ENCODE measurements at places on chromosomes 16 and 17.
A peak's percentile ranks its signal among the peaks of the same experiment; 100 is the strongest.

- no peak for DNase-seq
These were observed 3.3 kb downstream of the MARCHF10 start for GRCh38 chr17:62804822-62805221.

DNA sequence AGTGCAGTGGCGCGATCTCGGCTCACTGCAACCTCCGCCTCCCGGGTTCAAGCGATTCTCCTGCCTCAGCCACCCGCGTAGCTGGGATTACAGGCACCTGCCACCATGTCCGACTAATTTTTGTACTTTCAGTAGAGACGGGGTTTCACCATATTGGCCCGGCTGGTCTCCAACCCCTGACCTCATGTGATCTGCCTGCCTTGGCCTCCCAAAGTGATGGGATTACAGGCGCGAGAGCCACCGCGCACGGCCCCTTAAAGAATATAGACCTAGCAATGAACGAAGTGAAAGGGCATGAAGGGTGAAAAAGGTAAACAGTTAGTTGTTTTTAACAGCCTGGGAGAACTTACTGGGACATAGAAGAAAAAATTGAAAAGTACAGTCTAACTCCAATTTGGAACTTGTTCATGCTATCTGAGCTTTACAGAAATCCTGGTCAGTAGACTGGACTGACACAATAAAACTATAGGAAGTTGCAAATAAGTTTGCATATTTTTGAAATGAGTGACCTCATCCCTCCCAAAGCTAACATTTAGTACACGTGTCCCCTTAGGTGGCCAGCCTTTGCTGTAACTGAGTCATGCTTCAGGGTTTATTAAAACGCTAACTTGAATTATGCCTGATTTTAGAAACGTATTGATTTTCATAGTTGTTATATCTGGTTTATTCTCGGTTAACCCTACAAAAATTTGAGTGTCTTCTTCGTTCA lies 1.8 kb downstream of the COG1 start:
- no peak for DNase-seq

DNA sequence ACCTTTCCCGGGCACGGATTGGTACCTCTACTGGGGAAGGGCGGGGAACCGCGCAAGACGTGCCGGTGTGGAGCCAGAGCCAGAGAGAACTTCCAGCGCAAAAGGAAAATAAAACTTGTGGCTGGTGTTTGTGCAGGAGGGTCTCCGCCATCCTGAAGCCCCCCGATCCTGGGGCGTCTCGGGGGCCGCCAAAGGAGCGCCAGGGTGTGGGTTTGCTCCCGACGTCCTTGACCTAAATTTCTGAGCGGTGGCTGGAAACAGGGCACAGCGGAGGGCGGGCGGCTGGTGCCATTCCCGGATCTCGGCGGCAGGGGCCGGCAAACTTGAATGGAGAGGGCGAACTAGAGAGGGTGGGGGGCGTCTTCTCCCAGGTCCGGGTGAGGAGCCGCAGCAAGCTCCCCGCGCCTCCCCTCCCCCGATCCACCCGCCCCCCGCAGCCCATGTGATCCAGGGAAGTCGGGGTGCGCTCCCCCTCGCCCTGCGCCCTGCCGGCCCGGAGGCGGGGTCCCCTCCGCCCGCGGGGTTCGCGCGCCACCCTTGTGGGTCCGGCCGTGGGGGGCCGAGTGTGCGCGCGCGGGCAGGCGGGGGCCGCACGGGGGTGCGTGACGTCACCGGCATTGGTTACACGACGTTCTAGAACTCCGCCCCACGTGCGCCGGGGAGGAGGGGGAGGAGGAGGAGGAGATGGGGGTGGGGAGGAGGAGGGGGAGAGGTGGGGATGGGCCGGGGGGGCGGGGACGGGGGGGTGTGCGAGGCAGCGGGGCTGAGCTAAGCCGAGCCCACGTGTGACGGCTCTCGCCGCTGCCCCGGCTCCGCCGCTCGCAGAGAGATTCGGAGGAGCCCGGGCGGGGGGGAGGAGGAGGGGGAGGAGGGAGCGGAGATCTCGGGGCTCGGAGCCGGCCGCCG lies at the start of gene MSI2:
TSS of gene MSI2 (plus strand) at position 748 of the 906 bp plus-strand sequence. CDS start 220 bp downstream, outside the sequence.
- peak; percentile 92 for DNase-seq

- DNase-seq = no peak
These were observed 27.9 kb downstream of the SDK2 start for GRCh38 chr17:73616120-73616872.

DNA sequence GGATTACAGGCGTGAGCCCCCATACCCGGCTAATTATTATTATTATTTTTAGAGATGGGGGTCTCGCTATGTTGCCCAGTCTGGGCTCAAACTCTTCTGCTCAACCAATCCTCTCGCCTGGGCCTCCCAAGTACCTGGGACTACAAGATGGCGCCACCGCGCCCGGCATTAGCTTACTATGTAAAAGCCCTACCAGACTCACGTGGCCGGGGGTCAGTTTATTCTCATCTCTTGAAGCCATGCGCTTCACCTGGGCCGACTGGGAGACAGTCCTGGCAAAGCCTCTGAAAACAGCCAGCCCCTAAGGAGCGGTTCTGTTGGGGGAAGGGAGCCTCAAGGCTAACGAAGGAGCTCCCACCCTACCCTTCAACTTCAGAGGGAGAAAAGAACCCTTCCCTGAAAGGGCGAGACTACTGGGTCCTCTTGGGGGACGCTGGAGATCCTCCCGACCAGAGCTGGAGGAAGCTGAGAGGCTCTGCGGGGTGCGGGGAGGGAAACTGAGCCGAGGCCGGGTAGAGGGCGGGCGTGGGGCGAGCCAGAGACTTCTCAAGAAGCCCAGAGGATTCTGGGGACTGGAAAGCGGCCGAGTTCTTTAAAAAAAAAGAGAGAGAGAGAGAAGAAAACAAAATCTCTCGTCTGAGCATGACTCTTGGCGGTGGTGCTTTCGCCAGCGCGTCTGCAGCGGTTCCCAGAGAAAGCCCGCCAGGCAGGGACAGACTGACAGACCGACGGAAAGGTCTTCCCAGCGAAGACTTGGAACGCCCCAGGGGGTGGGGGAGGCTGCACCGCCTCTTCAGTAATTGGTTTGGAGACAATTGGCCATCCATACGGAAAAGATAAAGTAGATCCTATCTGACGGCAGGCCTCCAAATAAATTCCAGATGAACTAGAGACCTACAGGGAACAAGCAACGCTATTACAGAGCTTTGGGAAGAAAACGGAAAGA lies 5.6 kb upstream of the TUBG2 start:
- no peak for DNase-seq

DNA sequence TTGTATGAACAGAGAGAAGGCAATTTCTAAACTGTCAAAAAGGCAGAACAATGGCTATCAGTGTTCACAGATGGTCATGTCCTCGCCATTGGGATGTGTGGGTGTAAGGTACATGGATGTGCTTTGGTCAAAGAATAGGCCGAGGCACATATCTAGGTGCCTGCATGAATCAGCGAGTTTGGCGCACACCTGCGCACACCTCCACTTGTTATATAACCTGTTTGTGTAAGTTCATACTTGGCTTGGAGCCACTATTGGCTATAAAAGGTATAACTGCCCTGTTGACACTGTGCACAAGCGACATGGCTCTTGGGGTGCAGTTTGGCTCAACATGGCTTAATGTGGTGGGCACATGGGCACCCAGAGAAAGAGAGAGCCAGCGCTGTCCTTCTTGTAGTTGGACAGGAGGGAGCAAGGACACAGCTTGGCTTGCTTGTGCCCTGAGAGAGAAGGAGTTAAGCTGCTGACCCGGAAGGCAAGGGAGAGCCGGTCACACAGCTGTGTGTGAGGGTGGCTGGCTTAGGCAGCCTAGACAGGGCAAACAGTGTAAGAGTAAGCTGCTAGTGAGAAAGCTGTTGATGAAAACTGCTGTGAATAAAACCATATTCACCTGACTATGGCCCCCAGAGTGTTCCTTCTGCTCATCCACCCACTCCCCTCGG lies 499.1 kb downstream of the KCNJ2 start:
- DNase-seq = no peak

- DNase-seq = no peak
These were observed 6.1 kb upstream of the STAC2 start for GRCh38 chr17:39231591-39232551.

DNA sequence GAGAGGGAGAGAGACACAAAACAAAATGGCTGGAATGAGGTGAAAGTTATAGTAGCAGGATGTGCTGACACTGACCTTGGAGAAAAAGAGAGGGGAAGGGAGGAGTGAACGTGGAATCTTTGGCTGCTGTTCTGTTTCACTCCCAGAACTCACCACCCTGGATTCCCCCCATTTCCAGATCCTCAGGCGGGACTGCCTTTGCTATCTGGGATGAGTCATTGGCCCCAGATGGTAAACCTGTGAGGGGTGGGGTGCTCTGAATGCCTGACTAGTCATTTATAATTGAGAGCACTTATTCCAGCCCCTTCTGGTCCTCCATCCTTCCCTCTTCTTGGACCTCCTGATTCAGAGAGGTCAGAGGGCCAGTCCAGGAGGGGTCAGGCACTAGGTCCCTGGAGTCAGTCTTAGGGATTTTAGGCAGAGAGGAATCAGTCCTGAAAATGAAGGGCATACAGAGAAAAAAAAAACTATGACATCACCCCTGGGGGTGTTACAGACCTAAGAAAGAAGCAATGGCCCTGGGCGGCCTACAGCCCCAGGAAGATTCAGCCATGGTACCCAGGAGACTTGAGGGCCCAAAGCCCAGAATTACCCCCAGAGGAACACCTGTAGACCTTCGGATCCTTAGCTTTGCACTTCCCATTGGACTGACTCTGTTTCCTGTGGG lies 2.2 kb upstream of the ZG16 start:
- no peak for DNase-seq

GRCh38 chr17:78357672-78358537 lies 2.0 kb downstream of the SOCS3 start:
- no peak for DNase-seq

DNA sequence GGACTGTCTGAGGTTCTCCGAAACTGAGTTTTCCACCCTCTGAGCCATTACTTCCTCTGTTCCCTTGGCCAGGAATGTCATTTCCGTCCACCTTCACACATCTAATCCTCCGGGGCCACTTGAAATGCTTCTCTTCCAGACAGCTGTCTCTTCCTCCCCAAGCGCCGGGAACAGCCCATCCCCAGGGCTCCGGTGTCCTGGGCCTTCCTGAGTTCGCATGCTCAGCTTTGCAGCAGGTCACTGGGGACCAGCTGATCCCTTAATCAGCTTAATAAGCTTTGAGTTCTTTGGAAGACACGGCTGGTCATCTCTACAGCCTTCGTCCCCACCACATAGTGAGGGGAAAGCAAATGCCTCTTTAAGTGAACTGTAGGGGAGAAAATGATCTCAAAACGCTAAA lies 123.4 kb downstream of the DYNLRB2 start:
- DNase-seq = no peak

DNA sequence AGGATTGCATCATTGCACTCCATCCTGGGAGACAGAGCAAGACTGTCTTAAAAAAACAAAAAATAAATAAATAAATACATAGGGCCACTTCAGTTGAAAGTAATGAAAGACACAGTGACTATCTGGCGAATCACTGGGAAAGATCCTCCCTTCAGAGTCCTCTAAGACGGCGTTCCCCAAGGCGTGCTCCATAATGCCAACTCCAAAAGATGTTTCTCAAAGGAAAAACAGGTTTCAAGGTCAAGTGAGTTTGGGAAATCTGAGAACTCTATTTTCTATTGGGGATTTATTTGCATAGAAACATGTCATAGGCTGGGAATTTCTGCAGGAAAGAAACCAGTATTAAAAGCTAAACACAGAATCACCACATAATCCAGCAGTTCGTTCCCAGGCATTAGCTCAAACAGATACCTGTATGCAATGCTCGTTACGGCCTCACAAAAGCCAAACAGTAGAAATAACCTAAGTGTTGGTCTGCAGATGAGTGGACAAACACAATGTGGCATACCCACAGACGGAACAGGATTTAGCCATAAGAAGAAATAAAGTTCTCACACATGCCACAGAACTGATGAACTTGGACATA lies 7.9 kb downstream of the KLHDC4 start:
- DNase-seq = no peak

DNA sequence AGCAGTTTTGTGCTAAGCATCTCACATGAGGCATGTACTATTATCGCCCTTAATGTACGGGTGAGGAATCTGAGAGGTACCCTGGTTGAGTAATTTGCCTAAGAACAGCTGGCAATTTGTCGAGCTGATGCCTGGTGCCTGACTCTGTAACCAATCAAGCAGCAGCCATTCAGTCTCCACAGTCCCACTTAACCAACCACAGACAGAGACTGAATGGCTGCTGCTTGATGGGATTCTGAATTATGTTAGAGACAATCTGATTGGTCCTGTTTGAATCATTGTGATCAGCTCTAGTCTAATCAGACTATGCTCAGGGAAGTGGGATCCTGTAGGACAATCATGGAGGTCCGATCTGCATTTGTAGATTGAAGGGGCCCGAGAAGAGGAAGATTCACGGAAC lies 447.0 kb downstream of the SHISA9 start:
- no peak for DNase-seq

All from globus pallidus (tissue), 1 donor.